ENCODE measurements at places on chromosomes 3 and 15.
A peak's percentile ranks its signal among the peaks of the same experiment; 100 is the strongest.

DNA sequence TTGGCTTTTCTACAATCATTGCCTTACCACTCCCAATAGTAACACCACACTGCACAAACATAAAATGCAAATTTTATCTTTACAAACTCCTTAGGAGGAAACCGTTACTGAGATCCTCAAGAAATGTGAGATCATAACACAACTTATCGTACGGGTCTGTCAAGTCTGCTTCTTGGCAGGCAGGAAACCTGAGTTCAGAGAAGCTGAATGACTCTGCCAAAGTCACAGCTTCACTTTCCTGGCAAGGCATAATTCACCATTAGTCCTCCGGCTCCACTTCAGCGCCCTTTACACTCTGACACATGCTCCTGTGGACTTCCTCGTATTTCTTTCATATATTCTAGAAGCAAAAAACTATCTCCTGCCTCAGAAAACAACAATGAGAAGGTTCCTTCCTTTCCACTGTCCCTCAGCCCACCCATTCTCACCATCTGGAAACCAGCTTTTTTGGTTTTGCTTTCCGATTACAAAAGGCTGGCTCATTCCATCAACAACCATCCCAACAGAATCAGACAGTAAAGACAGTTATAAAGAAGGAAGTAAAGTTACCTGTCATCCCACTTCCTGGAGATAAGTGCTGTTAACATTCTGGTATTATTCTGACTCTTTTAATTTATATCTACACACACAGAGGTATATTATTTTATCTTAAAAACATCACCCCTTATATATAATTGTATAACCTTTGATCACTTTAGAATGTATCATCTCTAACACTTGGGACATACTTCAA, 223.4 kb downstream of the STT3B start:
- DNase-seq: no peak

- DNase-seq: no peak
These were observed 459.6 kb downstream of the NSUN3 start for GRCh38 chr3:94522488-94522887.

DNA sequence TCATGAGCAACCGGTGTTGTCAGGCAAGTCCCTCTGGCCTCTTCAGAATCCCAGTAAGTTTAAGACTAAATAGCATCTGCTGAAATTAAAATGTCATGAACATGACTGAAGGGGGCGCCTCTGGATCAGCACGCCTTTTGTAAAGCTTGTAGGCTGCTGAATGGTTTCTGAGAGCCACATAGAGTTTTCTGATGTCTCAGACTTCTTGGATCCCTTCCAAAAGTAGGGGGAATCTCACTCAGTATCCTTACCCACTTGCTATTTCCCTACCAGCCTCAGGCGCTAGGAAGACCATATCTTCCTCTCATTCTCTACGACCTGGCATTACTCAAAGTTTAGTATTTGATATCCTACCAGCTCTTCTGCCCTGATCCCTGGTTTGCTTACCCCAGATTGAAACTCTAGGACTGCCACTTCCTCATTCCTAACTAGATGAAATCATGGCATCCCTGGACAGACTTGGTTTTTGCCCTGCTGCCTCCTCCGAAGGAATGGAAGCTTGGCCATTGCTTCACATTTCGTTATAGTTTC, 62.7 kb upstream of the CD47 start:
- DNase-seq: no peak

DNA sequence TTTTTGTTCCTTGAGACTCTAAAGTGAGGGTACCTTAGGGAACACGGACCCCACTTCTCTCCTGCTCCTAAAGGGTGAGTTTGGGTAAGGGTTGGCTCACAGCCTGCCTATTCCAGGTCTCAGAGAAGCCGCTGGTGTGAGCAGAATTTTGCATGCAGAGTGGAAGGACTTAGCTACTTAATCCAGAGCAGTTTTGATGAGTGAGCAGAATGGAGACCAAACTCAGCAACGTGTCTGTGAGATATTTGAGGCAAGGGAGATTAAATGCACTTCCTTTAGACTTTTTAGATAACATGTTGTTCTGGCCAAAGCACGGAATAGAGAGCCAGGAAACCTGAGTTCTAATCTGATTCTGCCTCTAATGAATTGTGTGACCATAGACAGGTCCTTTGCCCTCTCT, 5.1 kb downstream of the SLC24A1 start:
- no peak for DNase-seq

DNA sequence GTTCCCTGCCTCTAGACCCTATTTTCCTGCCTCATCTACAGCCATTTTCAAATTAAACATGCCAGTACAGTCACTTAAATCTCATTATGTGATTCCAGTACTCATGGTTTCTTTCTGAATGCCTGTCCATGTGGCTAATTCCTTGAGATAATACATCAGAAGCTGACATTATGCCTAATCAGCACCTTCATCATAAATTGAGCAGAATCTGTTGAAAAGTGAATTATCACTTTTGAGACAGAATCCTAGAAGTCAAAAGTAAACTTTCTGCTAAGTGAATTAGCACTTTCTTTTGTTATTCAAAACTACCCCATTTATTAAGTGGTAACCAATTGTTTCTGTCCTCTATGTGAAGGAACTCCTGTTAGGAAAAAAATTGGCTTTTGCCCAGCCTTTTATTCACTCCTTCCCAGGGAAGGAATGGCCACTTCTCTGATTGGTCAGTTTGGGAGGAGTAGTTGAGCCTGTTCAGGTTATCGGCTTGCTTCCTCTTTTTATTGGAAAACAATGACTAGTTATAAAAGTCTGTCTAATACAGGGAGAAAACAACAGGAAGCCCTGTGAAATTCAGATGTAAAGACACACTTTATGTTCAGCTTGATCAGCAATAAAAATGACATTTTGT, 40.5 kb downstream of the OSTN start:
- no peak for DNase-seq

DNA sequence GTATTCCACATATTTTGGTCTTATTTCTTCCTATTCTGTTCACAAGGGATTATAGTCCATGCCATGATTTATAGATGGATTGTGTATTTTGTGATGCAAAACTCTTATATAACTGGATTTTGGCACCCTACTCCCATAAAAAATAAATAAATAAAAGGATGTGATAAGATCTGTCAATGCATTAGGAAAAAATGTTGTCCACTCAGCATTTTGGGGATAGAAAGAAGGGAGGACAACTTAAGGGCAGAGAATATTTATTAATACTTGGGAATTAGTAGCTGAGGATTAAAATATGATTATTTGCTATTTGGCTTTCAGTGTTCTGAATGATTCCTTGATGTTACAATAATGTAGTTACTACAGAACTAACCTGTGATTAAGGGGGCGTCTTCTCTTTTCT, 682.6 kb downstream of the ZBBX start:
- DNase-seq: no peak

DNA sequence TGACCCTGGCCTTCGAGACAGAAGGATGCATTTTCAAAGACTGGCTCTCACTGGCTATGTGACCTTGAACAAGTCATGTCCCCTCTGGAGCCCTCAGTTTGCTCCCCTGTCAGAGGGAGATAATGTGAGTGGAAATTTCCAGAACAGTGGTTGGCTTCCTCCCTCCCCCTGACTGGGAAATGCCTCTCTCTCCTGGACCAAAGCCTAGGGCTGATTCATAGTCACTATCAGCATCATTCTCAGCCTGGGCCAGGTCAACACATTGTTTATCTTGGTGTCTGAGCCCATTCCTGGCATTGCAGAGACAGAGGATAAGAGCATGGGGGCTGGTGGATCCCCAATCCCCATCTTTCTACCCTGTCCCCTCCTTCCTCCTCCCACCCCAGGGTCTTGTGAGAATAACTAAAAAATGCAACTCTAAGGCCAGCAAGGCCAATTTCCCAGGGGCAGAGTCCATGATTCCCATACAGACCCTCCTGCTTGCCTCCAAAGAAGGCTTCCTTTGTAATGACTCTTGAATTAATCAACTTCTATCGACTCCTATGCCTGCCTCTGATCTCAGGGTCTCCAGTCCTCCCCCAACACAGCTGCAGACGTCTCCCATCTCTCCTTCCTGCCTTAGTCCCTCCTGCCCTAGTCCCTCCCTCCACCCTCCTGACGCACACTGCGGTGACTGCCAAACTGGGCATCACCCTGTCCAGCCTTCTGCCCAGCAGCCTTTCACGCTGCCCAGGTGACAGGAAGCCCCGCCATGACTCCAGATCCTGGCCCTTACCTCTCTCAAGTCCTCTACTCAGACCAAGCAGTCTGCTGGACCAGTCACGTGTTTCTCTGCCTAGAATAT, 35.4 kb upstream of the CORO2B start:
- DNase-seq: peak; percentile 81

DNA sequence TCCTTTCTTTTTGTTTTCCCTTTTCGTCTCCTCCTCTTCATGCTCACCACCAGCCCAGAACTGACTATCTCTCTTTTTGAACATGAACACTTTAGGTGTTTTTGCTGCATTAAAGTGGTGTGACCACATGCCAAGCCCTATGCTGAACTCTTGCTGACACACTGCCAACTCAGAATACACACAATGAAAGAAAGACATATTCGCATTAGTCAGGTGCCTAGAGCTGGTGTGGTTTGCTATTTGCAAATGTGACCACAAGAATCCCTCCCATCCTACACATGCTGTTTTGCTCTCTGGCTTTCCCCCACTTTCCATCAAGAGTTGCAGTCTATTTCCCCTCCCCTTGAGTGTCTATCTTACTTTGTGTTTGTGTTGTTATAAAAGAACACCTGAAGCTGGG, 967.8 kb upstream of the CFAP20DC start:
- DNase-seq: no peak

DNA sequence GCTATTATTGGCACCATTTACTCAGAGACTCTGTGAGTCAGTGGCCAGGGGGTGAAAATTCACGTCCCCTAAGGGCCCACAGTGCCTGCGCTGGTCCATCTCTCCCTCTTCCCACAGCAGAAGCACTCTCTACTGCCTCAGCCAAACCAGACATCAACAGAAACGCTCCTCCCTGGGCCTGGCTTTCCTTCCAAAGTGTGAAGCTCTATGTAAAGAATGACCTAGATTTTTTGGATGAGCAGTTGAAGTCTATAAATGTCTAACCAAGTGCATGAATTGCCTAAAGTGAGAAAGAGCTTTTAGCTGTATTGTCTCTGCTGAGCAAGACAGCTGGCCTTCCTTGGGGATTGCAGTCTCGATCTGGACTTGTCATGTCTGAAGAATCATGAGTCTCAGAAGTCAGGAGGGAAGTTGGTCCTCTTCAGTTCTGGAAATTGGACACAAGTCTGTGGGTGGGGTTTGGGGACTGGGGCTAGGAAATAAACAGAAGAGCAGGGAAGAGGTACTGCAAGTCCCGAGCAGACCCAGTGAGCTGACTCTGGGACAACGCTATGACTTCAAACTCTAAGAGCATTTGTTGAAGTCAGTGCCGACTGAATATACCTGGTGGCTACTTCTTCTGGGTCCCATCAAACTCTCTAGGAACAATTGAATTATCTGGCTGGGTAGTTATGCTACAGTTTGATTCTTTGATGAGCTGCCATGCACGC, 29.0 kb downstream of the RASGRP1 start:
- DNase-seq: no peak

- no peak for DNase-seq
These were observed 385.3 kb downstream of the NTRK3 start for GRCh38 chr15:87871258-87871681.
